ENCODE measurements at places on chromosomes 2 and 18. TPM values are rescaled to one million over a fixed set of nuclear protein-coding genes. Genes with fewer than 3 reads are reported as not detected.

DNA sequence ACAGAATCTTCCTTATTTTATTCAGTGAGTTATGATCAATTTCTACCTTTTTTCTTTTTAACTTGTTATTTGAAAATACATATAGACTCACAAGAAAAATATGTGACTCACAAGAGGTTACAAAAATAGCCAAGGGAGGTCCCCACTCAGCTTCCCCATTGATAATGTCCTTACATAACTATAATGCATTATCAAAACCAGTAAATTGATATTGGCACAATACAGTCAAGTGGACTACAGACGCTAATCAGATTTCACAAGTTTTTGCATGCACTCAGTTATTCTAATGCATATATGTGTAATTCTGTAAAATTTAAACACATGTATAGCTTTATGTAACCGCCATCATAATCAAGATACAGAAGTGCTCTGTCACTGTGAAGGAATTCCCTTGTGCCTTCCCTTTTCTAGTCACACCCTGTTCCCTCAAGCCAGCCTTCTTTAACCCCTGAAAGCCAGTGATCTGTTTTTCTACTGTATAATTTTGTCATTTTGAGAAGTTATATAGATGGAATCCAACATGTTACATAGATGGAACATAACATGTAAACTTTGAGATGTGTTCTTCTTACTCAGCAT, 118.4 kb downstream of the ALMS1 start:
- DNase-seq = no peak

DNA sequence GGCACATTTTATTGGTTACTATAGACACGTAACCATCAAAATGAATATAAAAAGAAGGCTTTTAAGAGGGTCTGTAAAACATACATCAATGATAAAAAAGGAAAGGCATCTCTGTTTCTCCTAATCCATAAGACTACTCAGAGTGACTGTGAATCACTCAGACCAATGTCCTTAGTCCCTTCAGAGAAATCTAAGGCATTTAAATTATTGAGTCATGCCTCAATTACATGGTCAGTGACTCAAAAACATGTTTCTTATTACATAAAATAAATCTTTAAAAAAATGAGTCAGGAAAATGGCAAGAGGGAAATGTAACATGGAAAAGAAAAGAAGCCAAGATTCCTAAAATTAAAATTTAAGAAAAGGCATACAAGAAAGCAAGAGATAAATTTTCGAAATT, 146.6 kb downstream of the ERBB4 start:
- DNase-seq = no peak

GRCh38 chr2:237324405-237324831, 89.5 kb downstream of the COL6A3 start:
- DNase-seq = no peak

GRCh38 chr2:232349946-232350635, 28.5 kb upstream of the ALPP start:
- no peak for DNase-seq

- no peak for DNase-seq
Measured at GRCh38 chr2:158955842-158956365, 12.5 kb upstream of the TANC1 start.

GRCh38 chr18:13400636-13401315, 182.2 kb downstream of the LDLRAD4 start:
- DNase-seq = no peak

DNA sequence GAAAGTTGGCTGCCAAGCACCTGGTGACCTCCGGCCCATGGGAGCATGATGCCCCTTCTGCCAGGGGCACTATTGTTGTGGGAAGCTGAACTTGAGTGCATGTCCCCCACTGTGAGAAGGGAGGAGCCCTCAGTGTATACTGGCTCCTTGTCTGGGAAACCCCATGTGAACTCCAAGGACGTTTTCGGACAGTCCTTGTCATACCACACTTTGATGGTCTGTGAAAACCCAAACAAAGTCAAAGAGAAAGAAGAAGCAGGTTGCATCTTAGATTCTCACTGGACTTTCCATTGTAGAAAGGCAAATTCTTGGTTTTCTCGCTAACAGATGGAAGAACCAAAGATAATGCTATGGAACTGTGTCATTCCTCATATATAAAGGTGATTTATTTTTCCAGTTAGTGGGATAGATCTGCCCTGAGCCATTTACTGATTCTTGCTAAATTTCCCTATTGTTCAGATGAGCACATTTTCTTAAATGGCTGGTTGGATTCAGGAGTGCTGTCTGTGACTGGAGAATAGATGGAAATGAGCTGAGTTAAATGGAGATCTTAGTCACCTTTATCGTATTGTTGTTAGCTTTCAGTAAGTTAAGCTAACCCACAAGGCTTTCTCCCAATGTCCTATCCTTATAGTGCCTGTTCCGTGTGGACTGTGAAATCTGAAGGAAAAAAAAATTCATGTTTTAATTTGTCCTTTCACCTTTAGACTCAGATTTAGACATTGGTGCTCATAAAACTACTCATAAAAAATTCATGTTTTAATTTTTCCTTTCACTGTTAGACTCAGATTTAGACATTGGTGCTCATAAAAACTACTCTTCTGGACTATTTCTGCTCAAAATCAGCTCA, 166.6 kb downstream of the ACTR3 start:
- peak; percentile 9 for DNase-seq

DNA sequence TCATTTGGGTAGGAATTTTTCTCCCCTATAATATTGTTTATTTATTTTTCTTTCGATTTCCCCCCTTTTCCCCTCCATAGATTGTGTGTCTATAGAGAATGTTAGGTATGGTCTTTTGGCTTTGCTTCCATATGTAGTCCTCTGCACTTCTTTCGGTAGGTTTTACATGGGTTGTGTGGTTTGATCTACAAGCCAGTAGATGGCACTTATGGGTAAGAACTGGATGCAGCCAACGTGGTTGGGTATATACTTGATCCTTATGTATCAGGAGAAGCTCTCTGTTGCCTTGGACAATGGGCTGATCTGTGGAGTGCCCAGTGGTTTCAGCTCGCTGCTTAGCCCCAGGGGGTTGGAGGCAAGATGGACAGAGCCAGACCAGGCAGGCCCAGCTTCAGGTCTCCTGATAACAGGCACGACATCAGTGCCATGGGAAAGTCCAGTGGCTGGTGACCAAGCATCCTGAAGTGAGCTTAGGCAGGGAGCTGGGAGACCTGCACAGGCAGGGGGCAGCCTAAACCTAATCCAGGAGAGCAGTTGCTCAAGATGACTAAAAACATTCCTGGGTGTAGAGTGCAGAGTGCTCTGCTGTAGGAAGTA, 488.3 kb downstream of the CCDC85A start:
- no peak for DNase-seq

- no peak for DNase-seq
Measured at GRCh38 chr2:26946841-26947784, 23.3 kb upstream of the MAPRE3 start.

SPR gene
- 2.9 TPM for total RNA-seq

CRYGC gene
- not detected for total RNA-seq
